ENCODE measurements at places on chromosomes 1 and 21. TPM values are rescaled to one million over a fixed set of nuclear protein-coding genes. Genes with fewer than 3 reads are reported as not detected.
A peak's percentile ranks its signal among the peaks of the same experiment; 100 is the strongest.

DNA sequence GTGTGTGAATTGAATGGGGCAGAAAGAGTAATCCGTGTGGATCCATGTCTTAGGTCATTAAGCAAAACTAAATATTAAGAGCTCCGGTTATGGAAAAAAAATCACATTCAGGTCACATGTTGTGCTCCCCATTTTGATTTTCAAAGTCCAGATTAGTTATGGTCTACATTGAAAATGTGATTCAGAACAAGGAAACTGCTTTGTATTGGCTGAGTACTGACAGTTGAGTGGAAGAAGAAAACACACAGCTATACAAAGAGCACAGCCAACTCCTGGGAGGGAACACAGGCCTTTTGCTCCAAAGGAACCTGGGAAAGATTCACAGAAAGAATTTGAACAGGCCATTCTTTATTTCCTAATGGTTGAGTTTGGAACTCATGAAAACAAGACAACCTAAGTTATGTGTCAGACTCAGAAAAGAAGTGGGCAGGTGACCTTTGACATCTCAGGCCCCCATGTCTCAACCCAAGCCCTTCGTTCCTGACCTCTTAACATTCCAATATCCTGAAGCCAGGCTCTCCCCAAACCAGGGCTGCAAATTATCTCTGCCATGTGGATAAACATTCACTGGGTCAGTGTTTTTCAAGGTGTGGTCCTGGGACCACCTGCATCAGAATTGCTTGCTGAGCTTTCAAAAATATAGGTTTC is 159.3 kb upstream of the LMO4 start:
- DNase-seq, result no peak

- DNase-seq, result no peak
These were observed 27.3 kb upstream of the ZNF362 start for GRCh38 chr1:33228935-33229487.

- no peak for DNase-seq
These were observed 57.2 kb downstream of the AKT3 start for GRCh38 chr1:243792891-243793290.

- peak; percentile 32 for DNase-seq
These were observed 47.8 kb downstream of the SKI start for GRCh38 chr1:2275796-2276536.

DNA sequence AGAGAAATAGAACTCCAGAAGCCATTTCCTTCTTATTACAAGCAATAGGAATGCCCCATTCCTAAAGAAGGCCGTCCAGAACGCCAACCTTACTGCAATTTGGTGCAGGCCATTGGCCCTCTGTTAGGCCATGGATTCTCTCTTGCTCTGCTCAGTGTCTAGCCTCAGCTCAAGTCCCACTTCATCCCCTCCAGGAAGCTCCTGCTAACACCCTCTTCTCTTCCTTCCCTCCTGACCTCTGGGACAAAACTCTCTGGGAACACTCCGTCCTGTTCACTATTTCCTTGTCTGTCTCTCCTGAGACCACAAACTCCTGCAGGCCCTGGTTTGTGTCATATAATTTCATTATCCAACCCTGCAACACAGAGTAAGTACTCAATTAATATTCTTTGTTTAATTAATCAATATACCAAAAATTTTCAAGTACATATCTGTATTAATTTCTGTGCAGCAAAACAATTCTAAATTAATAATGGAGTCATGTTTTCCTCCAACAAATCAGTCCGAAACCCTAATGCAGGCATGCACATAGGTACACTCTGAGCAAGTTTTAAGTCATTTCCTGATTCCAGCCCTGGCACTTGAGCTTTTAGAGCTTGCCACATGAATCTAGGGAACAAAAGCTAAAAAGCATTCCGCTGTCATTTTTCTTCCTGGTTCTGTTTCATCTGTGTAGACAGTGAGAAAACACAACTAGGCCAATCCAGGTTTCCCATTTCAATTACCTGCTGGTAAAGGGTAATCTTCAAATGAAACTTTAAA is 245.3 kb downstream of the SETD4 start:
- DNase-seq, result no peak

GRCh38 chr1:34784751-34785221 is 3.8 kb downstream of the GJB3 start:
- DNase-seq, result no peak

- peak; percentile 75 for DNase-seq
These were observed 14.1 kb upstream of the HEYL start for GRCh38 chr1:39653546-39654031.

GRCh38 chr1:161139766-161140165 is 7.3 kb upstream of the DEDD start:
- peak; percentile 68 for DNase-seq

GRCh38 chr1:1619917-1620361 is 4.6 kb downstream of the MIB2 start:
- peak; percentile 50 for DNase-seq

GRCh38 chr1:214637722-214638458 is 34.9 kb downstream of the CENPF start:
- DNase-seq, result peak; percentile 50

DNA sequence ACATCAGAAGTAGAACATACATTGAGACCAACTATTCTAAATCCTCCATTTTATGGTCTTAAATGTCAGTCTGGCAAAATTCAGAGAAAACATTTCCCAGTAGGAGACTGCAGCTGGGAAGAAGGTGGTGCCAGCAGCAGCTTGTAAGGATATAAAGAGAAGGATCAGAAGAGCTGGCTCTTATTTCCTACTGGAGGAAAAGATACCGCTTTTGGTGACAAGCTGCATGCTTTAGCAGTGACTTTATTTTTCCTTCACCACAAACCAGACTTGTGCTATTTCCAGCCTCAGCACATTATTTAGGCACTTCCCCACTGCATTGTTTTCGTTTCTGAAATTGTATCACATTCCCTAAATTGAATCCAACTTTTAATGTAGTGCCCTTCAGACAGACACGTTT is 28.4 kb downstream of the RNF11 start:
- DNase-seq, result no peak

- no peak for DNase-seq
These were observed 35.5 kb downstream of the ILDR2 start for GRCh38 chr1:166939741-166940375.

- DNase-seq, result no peak
These were observed 92.8 kb downstream of the CD247 start for GRCh38 chr1:167425482-167425881.

GRCh38 chr1:3042481-3042880 is 21.2 kb downstream of the ACTRT2 start:
- no peak for DNase-seq

DNA sequence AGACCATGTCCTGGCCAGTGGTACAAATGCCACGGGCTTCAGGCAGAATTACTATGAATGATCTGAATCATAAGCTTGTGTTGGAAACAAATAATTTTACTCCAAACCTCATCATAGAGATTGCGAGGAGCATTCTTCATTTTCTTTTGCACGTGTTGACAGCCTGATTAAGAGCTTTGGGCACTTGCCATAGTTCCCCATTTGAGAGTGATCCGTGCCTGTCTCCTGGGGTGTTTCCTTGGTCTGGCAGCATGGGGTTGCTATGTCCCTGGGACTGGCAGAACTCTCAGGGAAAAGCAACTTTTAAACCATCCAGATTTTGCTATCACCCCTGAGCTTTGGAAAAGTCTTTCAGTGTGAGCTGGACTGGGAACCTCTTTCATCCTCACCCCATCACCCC is 54.3 kb upstream of the KCNJ6 start:
- DNase-seq, result no peak

GRCh38 chr21:14453339-14454015 is 70.5 kb upstream of the HSPA13 start:
- no peak for DNase-seq

GRCh38 chr1:2375923-2376260 is 15.5 kb downstream of the MORN1 start:
- no peak for DNase-seq

GRCh38 chr1:101357444-101357986 is 120.7 kb downstream of the S1PR1 start:
- DNase-seq, result peak; percentile 87

Gene FAM78B
- 0.36 TPM for total RNA-seq

Gene DIO1
- total RNA-seq, result not detected

Gene ACAP3
- total RNA-seq, result 44.1 TPM

Gene APCS
- total RNA-seq, result 0.29 TPM

Gene RIPPLY3
- total RNA-seq, result not detected

Gene PRELP
- total RNA-seq, result 0.04 TPM

Gene OR2T35
- not detected for total RNA-seq

Gene OR2M3
- total RNA-seq, result not detected
